ENCODE measurements at places on chromosomes 1 and 21.

GRCh38 chr1:14539953-14540563 lies 58.4 kb upstream of the KAZN start:
- DNase-seq, result no peak

- DNase-seq, result no peak
Measured at GRCh38 chr1:3563125-3563524, 48.2 kb downstream of the MEGF6 start.

DNA sequence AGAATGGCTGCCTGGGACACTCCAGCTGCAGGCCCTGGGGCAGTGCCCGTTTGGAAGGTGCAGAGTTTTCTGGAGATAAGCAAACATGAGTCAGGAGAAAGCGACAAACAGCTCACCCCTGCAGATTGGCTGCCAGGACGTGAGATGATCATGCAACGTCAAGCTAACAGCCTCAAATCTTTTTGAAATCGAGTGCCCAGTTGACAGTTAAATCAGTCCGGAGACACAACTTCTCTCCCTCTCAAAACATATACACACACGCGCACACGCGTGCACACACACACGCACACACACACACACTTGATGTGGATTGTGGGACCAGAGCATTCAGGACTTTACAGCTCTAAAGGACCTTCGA lies 49.4 kb downstream of the TENT5C start:
- DNase-seq, result no peak

- DNase-seq, result no peak
Measured at GRCh38 chr1:151990856-151991198, 2.8 kb downstream of the S100A10 start.

DNA sequence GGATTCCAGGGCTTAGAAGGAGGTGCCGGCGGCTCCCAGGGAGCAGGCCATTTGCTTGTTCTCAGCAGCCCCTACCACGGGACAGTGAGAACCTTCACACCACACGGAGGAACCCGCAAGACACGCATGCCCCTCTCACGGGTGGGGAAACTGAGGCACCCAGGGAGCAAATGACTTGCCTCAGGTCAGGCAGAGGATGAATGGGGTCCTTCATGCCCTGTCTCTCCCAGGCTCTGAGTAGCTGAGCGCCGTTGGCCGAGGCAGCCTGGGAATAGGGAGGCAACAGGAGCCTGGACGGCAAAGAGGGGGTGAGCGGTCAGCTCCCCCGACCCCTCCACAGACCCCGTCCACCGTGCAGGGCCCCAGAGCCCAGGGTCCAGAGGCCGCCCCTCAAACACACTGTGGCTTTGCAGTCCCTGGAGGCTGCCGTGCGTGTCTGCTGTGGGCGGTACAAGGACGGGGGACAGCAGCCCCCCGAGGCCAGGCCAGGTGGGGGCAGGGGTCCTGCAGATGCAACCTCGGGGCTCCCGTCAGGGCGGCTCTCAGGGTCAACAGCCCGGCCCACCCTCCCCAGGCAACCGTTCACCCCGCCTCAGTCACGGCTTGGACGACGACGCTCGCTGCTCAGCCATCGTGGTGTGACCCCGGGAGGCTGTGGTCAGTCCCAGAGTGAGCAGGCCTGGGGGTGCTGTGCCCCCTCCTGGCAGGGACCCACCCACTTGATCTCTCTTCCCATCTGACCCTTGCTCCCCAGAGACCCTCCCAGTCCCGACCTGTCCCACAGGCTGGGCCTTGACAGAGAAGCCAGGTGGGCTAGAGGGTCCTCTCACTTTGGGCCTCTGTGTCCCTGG lies 15.8 kb upstream of the COL6A2 start:
- no peak for DNase-seq

- DNase-seq, result no peak
Measured at GRCh38 chr1:236035681-236036101, 29.2 kb downstream of the NID1 start.

DNA sequence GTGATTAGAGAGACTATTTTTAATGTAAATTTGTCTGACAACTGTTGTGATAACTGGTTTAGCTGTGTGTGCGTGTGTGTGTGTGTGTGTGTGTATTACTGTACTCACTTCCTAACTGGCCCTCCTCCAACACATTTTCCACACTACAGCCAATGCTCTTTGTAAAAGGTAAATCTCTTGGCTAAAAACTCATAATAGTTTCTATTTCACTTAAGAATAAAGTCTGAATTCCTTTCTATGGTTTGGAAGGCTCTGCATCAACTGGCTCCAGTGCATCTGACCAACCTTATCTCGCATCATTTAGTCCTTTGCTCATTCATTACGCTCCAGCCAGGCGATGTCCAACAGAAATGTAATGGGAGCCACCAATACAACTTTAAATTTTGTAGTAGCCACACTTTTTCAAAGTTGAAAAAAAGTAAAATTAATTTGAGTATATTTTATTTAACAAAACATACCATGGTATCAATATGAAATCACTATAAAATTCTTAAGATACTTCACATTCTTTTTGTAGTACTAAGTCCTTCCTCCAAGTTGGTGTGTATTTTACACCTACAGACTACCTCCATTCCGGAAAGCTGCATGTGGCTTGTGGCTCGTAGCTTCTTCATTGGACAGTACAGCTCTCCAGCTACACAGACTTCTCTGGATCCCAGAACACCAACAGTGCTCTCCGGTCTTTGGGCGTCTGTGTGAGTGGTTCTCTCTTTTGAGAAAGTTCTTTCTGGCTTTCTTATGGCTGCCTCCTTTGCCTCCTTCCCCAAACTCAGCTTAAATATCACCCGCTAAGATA lies 68.9 kb downstream of the NRIP1 start:
- DNase-seq, result no peak

DNA sequence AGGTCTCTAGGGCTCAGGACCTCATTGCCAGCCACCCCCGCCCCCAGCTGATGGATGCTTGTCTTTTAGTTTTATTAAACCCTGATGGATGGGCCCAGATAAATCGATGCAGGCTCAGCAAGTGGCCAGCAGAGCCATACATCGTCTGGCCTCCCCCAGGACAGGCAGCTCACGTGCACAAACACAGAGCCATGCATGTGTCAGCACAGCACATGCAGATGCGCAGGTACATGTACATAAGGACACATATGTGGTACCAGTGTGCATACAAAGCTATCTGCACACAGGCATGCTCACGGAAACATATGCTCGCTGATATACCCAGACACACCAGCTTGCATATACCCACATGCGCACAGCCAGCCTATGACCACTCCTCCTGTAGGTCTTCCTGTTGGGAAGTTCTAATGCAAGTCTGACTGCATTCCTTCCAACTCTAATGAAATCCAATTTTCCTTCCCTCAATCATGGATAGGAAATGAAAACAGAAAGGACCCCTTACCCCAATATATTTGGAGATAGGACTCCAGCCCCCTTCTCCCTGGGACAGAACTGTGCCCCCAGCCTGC lies 897 bp downstream of the COL16A1 start:
- DNase-seq, result no peak

DNA sequence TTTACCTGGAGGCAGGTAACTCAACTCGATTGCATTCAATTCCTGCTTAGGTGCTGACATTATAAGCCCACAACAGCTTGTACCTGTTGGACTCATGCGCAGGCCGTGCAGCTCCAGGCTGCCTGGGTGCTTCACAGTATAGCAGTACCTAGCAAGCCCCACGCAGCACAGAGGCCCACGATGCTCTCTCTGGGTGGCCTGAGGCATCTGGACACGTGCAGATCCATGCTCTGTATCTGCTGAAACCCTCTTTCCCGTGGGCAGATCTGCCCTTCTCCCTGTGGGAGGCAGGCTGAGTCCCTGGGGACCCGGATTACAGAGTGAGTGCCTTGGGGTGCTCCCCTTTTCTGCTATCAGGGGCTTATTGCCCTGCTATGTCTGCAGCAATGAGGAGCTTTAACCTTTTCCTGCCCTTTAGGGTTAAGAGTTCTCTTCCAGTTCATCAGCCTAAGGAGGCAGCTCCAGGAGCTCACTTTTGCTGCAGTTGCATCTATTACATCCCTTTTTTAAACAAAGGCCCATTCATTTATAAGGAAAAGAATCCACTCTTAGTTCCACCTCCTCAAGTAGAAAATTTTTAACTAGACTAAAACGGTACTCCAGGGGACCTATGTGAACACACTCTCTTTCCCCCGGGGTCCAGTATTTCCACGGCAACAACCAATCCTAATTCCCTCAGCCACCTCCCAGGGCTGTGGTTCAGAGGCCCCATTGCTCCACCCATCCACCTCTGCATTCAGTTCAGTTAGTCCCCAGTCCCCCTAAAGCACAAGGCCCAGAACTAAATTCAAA lies 19.3 kb downstream of the ITPKB start:
- no peak for DNase-seq

GRCh38 chr1:90854397-90854924 lies 137.4 kb upstream of the BARHL2 start:
- no peak for DNase-seq

GRCh38 chr1:24875257-24875656 lies 54.8 kb downstream of the RUNX3 start:
- DNase-seq, result no peak

DNA sequence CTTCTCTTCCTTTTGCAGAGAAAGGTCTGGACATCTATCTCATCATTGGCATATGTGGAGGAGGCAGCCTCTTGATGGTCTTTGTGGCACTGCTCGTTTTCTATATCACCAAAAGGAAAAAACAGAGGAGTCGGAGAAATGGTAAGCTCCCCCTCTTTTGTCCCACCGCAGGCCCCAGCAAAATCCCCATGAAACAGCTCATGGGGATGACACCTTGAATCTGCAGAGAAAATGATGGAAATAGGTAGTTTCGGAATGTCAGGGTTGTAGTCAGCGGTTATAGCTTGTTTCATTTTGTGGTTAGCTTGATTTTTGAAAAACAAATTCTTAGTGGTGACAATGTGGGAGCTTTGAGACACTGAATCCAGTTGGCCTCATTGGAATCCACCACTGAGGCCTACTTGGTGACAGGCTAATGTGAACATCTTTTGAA lies 10.3 kb downstream of the CD2 start:
- no peak for DNase-seq

GRCh38 chr1:207130252-207131036 lies 26.4 kb downstream of the C4BPA start:
- DNase-seq, result no peak

GRCh38 chr1:24558902-24559791 lies 3.3 kb downstream of the NCMAP start:
- peak; percentile 67 for DNase-seq

DNA sequence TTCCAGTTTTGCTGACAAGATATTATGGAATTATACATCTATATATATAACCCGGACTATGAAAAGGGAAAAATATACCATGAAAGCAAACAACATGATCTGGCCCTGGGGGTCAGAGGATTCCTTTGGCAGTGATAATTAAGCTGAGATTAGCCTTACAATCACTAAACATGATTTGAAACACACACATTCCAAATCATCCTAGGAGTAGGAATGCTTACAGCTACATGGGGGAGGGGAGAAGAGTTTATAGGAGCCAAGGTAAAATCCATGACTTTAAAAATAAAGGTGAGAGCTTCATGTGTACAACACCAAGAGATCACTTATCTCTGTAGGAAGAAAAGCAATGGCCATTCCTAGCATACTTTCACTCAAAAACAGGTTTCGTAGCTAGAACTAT lies 57.6 kb downstream of the AKT3 start:
- DNase-seq, result no peak

DNA sequence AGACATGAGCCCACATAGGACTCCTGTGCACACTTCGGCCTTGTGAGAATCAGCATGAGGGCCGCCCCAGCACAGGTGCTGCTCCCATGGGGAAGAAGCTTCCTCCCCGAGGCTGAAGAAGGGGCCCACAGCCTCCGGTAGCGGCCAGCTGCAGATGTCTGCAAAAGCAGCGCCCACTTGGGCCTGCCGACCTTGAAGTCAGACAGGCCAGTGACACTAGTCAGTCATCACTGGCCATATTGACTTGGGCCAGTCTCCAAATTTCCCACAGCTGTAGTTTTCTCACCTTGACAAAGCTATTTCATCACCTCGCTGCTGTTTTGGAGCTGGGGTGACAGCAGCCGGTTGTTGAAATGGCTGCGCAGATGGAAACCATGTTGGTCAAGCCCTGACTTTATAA lies 83.0 kb downstream of the RIPK4 start:
- DNase-seq, result no peak

GRCh38 chr1:25609921-25610320 lies 6.7 kb upstream of the MAN1C1 start:
- DNase-seq, result no peak

DNA sequence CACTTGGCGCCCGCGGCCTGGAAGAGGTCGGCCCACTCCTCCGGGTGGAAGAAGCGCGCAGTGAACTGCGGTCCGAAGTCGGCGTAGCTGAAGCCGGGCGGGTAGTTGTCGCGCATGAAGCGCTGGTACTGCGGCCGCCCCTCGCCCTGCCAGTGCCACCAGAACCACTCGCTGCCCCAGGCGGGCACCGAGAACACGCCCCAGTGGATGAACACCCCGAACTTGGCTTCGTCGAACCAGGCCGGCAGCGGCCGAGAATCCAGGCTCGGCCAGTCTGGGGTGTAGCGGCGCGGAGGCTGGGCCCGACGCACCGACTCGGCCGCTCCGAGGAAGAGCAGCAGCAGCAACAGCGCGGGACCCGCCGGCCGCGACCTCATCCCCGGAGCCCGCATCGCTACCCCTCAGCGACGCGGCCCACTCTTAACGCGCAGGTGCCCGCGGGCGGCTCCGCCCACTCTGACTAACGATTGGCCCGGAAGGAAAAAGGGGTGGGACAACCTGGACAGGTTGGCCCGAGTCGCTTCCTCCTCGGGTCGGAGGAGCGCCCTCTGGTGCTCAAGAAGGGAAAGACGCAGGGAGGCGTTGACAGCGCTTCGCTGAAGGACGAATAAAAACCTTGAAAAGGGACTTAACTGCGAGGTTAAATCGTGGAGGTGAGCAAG lies at the start of gene FUCA1:
FUCA1 (minus strand) TSS at position 396 of the 662 bp plus-strand sequence; CDS start at position 392, 4 bp downstream.
- peak; percentile 91 for DNase-seq

DNA sequence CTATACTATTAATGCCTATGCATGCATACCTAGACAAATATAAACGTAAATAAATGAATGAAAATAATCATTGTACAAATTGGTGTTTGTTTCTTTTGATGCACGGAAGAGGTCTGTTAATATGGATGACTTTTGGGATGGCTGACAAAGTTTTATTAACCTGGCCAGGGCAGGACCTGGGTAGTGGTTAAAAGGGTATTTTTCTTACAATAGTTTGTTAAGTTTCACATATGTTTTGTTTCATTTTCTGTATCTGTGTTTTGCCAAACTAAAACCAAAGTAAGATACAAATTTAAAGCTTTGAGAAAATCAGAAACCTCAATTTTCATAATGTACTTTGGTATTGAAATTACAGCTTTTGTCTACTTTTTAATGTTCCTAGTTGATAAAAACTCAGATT lies 222.7 kb upstream of the OLFM3 start:
- no peak for DNase-seq

DNA sequence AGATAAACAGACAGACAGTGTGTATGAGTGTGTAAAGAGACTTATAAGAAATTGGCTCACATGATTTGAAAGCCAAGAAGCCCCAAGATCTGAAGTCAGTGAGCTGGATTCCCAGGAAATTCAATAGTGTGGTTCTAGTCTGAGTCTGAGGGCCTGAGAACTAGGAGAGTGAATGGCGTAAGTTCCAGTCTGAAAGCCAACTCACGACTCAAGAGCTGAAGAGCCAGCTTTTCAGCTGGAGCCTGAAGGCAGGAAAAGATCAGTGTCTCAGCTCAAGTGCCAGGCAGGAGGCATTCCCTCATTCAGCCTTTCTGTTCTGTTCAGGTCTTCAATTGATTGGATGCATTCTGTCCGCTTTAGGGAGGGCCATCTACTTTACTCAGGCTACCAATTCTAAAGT lies 257.2 kb downstream of the PLPP3 start:
- DNase-seq, result no peak

- no peak for DNase-seq
Measured at GRCh38 chr1:56175211-56175610, 404.2 kb downstream of the PLPP3 start.

GRCh38 chr1:175480343-175480822 lies 263.0 kb downstream of the TNR start:
- no peak for DNase-seq

- no peak for DNase-seq
Measured at GRCh38 chr1:2602311-2602835, 15.8 kb downstream of the PRXL2B start.
